ENCODE measurements at places on chromosomes 2 and 18. TPM values are rescaled to one million over a fixed set of nuclear protein-coding genes. Genes with fewer than 3 reads are reported as not detected.

The SKOR2 gene
- total RNA-seq, result not detected

The NEU2 gene
- total RNA-seq, result not detected

The DUSP19 gene
- total RNA-seq, result 3.0 TPM

The SCYGR4 gene
- total RNA-seq, result not detected

The SDC1 gene
- total RNA-seq, result 0.98 TPM

The KIF5C gene
- total RNA-seq, result 62.7 TPM

The CYP27A1 gene
- 51.8 TPM for total RNA-seq

The SRD5A2 gene
- total RNA-seq, result not detected

The STAT4 gene
- total RNA-seq, result 3.5 TPM

The DNAH7 gene
- total RNA-seq, result 2.5 TPM

The TSHZ1 gene
- 25.4 TPM for total RNA-seq

The CHST9 gene
- total RNA-seq, result 2.4 TPM

The RFX8 gene
- total RNA-seq, result 6.5 TPM

The DOK6 gene
- 14.1 TPM for total RNA-seq

The UPP2 gene
- not detected for total RNA-seq

The ONECUT2 gene
- total RNA-seq, result not detected

The TRIM54 gene
- total RNA-seq, result 0.31 TPM

The CCDC102B gene
- total RNA-seq, result 16.5 TPM

The PSMA8 gene
- total RNA-seq, result not detected

The DPP10 gene
- total RNA-seq, result 2.2 TPM

The STK36 gene
- total RNA-seq, result 39.1 TPM

The GPR55 gene
- 0.18 TPM for total RNA-seq

The ATP8B1 gene
- 10.5 TPM for total RNA-seq

The MC5R gene
- not detected for total RNA-seq

The CYP26B1 gene
- 12.7 TPM for total RNA-seq

The SMPD4 gene
- total RNA-seq, result 40.4 TPM

The TEKT4 gene
- total RNA-seq, result not detected

The WDR12 gene
- total RNA-seq, result 24.2 TPM

The LHCGR gene
- total RNA-seq, result 12.4 TPM

The VSNL1 gene
- total RNA-seq, result 0.67 TPM

The IL18RAP gene
- 3.0 TPM for total RNA-seq

The CFC1 gene
- not detected for total RNA-seq

The CNNM4 gene
- total RNA-seq, result 13.9 TPM

The UGT1A8 gene
- not detected for total RNA-seq

The CCDC121 gene
- total RNA-seq, result 7.6 TPM

The GKN1 gene
- total RNA-seq, result not detected

The GAL3ST2 gene
- total RNA-seq, result not detected

The CDH7 gene
- total RNA-seq, result 33.5 TPM

The CWC22 gene
- 23.6 TPM for total RNA-seq

The STEAP3 gene
- 9.1 TPM for total RNA-seq

The NDC80 gene
- total RNA-seq, result 1.3 TPM
